ENCODE measurements at places on chromosomes 2 and 18. TPM values are rescaled to one million over a fixed set of nuclear protein-coding genes. Genes with fewer than 3 reads are reported as not detected.

The HOXD10 gene
- not detected for total RNA-seq

The GAD1 gene
- 0.33 TPM for total RNA-seq

The ZNF521 gene
- total RNA-seq = 42.6 TPM

The KLHL41 gene
- 9.8 TPM for total RNA-seq

The COX7A2L gene
- total RNA-seq = 194 TPM

The EVA1A gene
- total RNA-seq = 32.1 TPM

The HRH4 gene
- under 0.01 TPM for total RNA-seq

The STK36 gene
- total RNA-seq = 37.2 TPM

The C2orf78 gene
- not detected for total RNA-seq

The UNC80 gene
- total RNA-seq = not detected

The SEPTIN2 gene
- 435 TPM for total RNA-seq

The FKBP1B gene
- total RNA-seq = 10.9 TPM

The CHRNG gene
- not detected for total RNA-seq

The CYRIA gene
- total RNA-seq = 4.3 TPM

The NAT8 gene
- not detected for total RNA-seq
